ENCODE measurements at places on chromosomes 5 and 9.

GRCh38 chr9:89366711-89367110, 48.4 kb downstream of the SECISBP2 start:
- no peak for DNase-seq

DNA sequence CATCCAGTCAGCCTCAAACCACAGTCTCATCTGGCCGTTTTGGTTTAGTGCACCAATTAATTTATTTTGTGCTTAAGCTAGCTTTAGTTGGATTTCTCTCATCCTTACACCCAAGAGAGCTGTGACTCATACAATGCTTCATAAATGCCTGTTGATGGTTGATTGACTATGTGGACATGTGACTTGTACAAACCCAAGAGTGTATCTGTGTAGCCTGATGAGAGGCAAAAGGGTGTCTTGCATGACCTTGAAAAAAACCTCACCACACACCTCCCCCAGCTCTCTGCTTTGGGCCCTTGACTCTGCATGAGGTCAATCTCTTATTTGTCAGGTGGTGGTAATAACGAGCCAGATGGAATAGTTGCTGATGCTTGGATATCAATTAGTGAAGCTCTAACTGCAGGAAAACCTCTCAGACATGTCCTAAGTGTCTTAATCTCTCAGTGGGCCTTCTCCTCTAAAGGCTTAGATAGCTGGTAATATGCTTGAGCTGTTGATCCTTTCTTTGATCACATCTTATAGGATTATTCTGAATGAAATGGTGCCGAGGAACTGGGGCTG, 10.6 kb upstream of the GLRA1 start:
- no peak for DNase-seq

DNA sequence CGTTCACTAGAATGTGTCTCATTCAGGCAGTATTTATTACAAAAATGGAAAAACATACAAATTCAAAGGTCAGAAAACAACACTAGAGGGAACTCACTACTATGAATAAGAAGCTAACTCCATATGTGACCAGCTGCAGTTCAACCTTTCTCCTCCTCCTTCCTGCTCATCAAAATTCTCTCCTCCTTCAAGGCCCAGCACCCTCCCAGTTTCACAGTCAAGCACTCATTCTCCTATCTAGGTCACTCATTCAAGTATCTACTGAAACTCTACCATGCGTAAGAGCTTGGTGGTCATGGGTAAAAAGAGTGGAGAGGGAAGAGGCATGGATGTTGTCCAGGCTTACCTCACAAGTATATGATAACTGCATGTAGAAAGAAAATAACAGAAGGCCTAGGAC, 27.7 kb downstream of the ECPAS start:
- no peak for DNase-seq

DNA sequence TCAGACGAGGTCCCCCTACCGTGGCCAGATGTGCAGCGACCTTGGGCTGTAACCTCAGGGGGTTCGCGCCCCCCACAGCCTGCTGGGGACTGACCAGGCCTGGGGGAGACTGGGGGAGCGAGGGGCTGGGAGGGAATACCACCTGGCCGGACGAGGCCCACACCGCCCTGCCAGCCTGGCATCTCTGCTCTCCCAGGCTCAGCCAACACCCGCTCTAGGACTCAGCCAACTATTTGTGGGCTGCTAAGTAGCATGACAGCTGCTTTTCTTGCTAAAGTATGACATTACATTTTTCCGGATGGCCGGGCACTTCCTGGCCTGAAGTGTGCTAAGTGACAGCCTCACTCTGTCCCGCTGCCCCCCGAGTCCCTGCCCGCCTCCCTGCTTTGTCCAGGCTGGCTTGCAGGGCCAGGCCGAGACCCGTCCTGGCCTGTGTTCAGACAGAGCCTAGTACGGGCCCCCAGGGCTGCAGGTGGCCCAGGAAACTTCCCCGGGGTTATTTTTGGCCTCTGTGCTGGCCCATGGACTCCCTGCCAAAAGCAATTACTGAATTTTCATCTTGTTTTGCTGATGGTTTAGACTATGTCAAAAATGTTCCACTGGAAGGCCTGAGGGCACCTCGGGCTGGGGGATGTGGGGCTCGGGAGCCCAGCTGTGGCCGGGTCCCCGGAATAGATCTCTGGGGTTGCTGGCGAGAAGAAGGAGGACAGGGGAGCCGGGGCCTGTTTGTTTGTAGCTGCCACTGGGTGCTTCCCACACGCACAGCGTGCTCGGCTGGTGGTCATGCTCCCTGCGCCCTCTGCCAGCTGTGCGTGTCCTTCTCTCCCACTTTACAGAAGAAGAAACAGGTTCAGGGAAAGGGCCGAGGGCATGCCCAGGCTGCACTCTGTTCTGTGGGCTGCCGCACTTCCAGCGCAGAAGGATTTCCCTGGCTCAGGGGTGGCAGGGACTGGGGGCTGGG, 13.4 kb upstream of the SLC2A6 start:
- no peak for DNase-seq

GRCh38 chr5:77259476-77259875, 49.0 kb downstream of the PDE8B start:
- DNase-seq = no peak

DNA sequence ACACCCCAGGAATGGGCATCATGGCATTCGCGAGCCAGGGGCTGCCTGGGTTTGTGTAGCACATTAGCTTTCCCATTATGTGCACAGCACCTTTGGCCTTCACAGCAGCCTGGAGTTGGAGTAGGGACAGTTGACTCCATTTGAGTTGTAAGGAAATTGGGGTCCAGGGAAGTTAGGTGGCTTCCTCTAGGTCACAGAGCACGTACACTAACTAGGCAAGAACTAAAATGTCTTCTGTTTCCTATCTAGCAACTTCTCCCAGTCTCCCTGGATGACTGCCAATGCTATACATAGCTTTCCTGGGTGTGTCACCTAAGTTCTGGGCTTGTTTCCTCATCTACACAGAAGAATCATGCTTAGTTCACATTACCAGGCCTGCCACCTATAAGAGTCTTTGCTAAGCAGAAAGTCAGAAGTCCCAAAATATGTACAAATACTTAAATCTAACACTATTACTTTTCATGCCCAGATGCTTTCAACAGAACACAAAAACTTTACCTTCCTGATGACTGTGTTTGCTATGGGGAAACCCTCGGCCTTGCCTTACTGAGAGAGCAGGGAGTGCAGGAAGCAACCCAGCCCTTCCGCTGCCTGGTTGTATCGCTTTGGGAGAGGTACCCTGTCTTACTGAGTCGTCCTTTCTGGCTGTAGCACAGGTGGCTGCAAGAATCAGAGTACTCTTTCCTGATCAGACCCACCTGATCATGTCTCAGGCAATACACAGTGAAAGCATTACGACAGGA, 12.0 kb downstream of the MACROH2A1 start:
- DNase-seq = peak; percentile 90

DNA sequence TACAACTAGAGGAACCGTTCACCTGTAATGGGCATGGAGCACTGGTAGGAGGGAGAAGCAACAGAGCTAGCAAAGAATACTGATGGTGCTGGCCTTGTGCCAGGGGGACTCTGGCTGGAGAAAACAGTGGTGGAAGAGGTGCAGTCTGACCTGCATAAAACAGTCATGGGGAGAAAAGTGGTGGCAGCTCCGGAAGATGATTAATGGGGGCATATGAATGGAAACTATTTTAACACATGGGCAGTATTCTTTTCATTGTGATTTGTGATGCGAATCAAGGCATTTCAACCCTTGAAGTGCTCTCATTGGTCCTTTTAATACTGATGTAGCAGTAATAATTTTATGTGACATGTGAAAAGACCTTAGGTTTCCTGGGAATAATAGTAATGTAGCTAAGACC, 219.6 kb downstream of the ADAMTS6 start:
- DNase-seq = no peak

DNA sequence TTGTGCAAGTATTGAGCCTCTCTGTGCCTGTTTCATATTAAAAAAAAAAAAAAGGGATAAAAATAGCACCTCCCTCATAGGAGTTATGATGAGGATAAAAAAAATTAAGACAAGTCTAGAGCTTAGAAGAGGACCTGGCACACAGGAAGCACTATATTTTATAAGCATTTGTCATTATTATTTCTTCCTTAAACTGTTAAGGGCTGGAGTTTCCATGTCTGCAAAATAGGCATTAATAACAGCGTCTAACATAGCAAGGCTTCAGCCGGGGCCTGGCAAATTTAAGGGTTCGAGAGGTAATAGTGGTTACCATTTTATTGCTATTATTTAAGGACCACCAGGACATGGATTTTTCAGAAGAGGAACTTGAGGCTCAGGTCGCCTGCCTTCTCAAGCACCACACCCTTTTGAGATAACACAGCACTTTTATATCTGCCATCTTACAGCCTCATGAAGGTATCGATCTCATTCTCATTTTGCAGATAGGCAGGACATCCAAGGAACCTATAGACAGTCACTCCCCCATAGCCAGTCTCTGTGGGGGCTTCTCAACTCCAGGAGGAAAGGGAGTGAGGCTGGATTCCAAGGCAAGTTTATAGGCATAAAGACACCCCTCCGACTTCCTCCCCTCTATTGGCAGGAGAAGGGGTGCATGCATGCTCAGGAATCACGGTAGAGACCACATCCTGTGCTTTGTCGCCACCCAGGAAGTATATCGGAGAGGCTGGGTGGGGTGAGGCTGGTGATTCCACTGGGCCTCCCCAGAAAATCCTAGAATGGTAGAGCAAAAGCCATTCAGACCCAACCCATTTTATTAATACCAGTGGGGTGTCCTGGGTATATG, 2.4 kb downstream of the ANXA6 start:
- DNase-seq = no peak

GRCh38 chr9:110971705-110972104, 66.6 kb downstream of the LPAR1 start:
- DNase-seq = no peak

GRCh38 chr5:127083711-127084110, 10.4 kb upstream of the C5orf63 start:
- DNase-seq = no peak

- DNase-seq = no peak
Observed at GRCh38 chr9:120158221-120158620, 421.7 kb downstream of the CDK5RAP2 start.

GRCh38 chr5:18745988-18746615, 1111.8 kb downstream of the TAF11L14 start:
- no peak for DNase-seq

GRCh38 chr5:14465116-14465515, 116.5 kb upstream of the OTULINL start:
- DNase-seq = no peak

DNA sequence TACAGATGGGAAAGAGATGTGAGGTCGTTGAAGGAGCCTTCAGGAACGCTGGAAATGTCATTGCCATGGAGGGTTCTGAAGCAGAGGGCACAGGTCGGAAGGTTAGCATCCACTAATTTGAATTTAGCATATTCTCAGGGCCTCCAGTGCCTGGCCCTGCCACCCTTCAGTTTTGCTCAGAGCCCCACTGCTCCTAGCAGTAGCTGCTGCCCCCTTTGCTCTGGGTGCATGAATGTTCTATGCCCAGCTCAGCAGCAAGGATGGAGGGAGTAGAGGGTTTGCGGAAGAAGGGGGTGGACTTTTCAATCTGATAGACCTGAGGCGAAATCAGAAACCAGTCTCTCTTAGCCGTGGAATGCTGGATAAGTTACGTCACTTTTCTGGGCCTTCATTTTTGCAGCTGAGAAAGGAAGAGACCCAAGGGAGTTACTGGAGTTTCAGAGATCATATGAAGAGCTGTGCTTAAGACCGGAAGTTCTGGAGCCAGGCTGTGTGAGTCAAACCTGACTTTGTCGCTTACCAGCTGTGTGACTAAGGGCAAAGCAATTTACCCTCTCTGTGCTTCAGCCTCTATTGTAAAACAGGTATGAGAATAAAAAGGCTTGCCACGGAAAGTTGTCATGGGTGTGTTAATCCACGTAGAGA, 133.2 kb upstream of the PANK3 start:
- peak; percentile 84 for DNase-seq

GRCh38 chr9:127534931-127535330, 77.1 kb upstream of the STXBP1 start:
- DNase-seq = no peak

GRCh38 chr9:8030095-8030494, 230.5 kb upstream of the DMAC1 start:
- DNase-seq = no peak

GRCh38 chr9:72721067-72721466, 199.7 kb downstream of the TMC1 start:
- DNase-seq = no peak

DNA sequence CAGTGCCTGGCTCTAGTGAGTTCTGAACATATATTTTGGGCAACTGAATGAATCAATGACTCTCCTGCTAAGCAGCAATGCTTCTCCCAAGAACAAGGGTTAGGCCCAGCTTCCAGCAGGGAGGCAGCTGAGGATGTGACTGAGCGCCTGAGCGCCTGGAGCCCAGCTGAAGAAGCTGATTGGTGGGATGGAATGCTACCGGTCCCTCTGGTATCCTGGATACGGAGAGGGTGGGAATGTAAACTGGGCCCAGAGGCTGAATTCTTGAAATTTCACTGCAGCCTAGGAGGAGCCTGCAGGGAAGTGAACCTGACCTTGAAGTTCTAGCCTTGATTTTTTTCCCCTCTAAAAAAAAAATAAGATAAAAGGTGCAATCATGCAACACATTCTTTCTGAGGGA, 43.2 kb downstream of the WWC1 start:
- DNase-seq = no peak

GRCh38 chr5:124948754-124949275, 202.4 kb upstream of the ZNF608 start:
- DNase-seq = no peak

- DNase-seq = no peak
Observed at GRCh38 chr9:134403292-134403681, 77.0 kb downstream of the RXRA start.

- no peak for DNase-seq
Observed at GRCh38 chr5:78720227-78720985, 71.8 kb upstream of the LHFPL2 start.

- no peak for DNase-seq
Observed at GRCh38 chr5:160097991-160098390, 21.3 kb downstream of the PWWP2A start.

GRCh38 chr9:36560771-36561170, 11.9 kb upstream of the MELK start:
- no peak for DNase-seq

- no peak for DNase-seq
Observed at GRCh38 chr5:68804343-68804742, 289.5 kb upstream of the SLC30A5 start.

DNA sequence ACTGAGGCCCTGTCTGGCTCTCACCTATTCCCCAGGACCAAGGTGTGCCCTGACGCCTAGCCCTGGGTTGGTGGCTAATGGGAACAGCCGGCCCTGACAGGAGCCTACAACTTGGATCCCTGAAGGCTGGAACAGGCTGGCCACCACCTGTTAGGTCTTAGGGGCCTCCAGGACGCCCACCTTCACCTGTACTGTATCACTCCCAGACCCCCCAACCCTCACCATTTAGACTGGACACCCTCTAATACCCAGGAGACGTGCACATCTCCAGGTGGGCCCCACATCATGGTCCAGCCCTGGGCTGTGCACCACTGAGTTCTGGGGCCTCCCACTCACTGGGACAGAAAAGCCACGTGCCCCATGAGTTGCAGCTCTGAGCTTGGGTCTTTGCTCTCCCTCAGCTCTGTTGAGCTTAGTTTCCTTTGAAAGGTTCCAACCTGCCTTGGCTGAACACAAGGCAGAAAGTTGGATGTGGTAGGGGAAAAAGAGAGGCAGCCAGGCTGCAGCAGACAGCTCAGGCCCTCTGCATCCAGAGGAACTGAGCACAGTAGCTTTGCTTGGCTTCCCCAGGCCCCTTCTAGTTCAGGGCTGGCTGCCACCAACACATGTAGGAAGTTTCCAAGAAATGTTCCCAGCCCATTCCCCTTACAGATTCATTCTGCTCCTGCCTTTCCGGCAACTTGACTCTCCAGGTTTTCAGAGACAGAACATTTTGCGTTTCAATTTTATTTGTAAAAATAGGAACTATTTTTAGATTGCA, 116.8 kb upstream of the TBC1D2 start:
- DNase-seq = no peak

- no peak for DNase-seq
Observed at GRCh38 chr5:163757344-163757743, 251.9 kb downstream of the MAT2B start.

Data from epithelial cell of prostate (primary cell).